ENCODE measurements at places on chromosomes 12 and 14.

GRCh38 chr14:100761481-100761880 is 34.8 kb downstream of the DLK1 start:
- DNase-seq, result no peak

- no peak for DNase-seq
Measured at GRCh38 chr12:53073881-53074280, 5.3 kb downstream of the SPRYD3 start.

GRCh38 chr14:70847406-70848090 is 38.2 kb upstream of the MAP3K9 start:
- no peak for DNase-seq

DNA sequence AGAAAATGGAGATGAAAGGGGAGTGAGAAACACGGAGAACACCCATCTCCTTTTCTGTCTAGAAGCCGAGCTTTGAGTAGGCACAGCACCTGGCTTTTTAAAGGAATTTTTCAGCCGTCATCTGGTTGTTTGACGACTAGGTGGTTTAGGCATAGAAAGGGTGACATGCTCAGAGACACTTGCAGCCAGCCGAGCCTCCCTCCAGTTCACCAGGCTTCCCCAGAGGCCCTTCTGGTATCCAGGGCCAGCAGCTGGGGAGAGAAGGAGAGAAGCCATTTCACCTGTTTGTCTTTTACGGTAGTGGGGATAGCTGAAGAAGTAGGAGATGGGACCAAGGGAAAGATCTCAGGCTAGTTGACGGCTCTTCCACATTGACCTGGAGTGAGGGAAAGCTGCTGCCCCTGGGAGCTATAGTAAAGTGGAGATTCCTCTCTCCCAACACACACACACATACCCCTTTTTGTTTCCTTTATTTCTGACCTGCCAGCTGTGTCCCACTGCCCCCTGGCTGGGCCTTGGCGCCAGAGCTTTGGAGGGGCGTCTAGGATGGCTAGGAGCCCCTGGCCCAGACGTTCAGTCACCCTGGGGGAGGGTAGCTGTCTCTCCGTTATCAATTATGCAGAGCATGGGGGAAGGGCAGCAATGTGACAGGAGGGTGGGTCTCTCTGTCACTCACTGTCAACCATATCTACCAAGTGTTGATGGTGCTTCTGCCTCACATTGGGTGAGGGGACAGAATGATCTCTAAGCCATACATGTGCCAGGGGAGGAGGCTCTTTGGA is 5.5 kb downstream of the MAP3K12 start:
- DNase-seq, result no peak

- DNase-seq, result no peak
Measured at GRCh38 chr12:15982071-15982470, 70.9 kb downstream of the DERA start.

GRCh38 chr14:99519347-99519881 is 38.2 kb downstream of the CCNK start:
- no peak for DNase-seq

Measured in stimulated activated naive CD8-positive, alpha-beta T cell treated with anti-CD3 and anti-CD28 coated beads, Interleukin-15, amount 100 ng/mL, for 72 hours (primary cell).